ENCODE measurements at places on chromosomes 5 and 9.

DNA sequence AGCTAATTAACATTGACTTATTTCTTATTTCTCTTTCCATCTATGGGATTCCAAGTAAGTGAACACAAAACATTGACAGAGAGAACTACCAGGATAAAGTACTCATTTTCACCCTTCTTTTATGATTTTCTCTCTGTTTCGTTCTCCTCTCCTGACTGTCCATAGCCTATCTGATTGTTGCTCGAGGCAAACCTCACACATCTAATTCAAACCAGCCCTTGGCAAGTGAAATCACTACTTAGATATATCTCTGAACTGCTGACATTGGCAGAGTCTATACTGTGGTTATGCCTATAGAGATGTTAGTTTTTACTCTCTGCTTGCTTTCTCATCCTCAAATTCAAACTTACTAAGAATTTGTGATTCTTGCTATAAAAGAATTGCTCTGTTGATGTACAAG lies 248.8 kb downstream of the ISL1 start:
- no peak for DNase-seq

DNA sequence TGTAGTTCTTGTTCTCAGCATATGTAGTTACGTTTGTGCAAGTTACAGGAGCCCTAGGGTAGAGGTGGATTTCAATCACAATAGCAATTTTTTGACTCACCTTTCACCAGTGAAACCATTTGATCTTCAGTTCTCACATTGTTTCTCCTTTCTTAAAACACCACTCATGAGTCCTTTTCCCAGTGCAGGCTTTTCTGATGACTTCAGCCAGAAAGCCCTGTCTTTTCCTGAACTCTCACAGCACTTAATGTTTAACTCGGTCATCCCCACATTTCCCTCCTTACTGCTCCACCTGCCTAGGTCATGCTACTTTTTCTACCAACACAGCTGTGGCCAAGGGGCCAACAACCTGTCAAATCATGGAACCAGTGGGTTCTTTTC lies 37.9 kb downstream of the ARHGEF28 start:
- no peak for DNase-seq

- no peak for DNase-seq
These were observed 274.7 kb downstream of the FBXL7 start for GRCh38 chr5:15774632-15775031.

- no peak for DNase-seq
These were observed 6.8 kb upstream of the HNRNPA0 start for GRCh38 chr5:137760719-137761516.

GRCh38 chr5:11504886-11505193 lies 399.4 kb downstream of the CTNND2 start:
- DNase-seq: no peak

DNA sequence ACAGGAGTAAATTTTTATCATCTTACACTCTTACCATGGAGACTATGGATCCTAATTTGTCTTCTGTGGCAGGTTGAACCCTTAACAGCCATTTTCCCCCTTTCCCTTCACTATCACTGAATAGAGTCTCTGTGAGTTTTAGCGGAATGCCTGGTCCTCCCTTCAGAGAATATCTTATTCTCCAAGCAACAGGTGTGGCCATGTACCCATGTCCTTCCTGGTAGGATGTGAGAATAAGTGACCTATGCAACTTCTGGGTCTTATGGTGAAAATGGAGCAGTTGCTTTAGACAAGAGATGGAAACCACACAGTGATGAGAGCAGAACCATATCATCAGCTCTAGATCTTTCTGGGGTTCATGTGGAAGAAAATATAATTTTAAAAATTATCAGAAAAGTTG lies 312.6 kb downstream of the MCTP1 start:
- no peak for DNase-seq

DNA sequence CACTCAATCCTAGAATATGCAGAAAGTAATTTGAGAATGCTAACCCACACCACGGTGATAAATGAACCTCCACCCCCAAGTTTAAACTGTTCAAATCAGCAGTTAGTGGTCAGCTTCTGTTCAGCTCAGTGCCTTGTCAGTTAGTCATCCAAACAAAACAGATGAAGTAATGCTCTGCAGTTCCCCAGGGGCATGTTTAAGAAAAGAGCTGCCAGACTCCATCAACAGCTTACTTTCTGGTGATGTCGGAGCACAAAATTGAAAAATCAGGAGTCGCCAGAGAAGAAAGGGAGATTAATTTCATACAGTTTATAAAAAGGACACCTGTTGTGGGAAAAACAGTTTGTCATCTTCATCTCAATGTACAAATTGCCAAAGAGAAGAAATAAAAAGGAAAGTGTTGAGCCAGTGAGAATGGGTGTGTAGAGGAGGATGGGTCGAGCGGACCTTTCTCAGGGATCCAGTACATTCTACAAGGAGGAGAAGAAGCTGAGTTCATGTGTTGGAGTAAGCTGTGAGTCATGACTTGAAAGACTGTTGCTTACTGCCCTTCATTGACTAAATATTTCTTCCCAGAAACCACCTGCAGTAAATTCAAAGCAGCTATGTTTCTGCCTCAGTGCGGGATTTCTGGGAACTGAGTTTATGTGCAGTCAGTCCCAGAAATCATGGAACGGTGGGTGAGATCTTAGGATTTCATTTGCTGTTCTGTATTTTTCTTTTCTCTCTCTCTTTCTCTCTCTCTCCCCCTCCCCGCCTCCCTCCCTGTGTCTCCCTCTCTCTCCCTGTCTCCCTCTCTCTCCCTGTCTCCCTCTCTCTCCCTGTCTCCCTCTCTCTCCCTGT lies 13.7 kb downstream of the TRIO start:
- peak; percentile 71 for DNase-seq

DNA sequence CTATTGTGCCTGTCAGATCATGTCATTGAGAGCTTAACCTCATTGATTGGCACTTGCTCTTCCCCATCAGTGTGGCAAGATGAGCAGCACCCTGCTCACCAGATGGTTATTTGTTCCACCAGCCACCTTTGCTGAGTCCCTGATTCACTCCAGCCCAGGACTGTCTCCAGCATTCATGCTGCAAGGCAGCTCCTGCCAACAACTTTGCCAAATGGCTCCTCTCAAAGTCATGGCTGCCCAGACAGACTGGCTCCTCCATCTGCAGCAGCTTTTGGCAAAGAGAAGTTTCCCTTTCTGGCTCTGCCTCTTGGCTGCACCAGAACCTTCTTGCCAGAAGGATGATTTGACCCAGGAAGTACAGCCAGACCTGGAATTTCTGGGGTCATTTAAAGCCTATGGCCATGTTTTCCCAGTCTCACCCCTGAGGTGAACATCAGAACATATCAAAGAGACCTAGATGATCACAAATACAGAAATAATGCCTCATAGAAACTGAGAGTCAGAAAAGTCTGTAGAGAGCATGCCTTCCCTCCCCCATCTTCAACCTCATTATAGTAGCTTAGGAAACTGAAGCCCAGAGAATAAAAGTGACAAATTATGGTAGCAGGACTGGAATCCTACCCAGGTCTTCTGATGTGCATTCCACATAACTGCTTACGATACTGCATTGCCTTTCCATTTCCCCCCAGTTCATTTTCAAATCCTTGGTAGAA lies 10.4 kb downstream of the PPP2R2B start:
- DNase-seq: no peak

- DNase-seq: no peak
These were observed 17.3 kb downstream of the CENPH start for GRCh38 chr5:69206528-69207190.

DNA sequence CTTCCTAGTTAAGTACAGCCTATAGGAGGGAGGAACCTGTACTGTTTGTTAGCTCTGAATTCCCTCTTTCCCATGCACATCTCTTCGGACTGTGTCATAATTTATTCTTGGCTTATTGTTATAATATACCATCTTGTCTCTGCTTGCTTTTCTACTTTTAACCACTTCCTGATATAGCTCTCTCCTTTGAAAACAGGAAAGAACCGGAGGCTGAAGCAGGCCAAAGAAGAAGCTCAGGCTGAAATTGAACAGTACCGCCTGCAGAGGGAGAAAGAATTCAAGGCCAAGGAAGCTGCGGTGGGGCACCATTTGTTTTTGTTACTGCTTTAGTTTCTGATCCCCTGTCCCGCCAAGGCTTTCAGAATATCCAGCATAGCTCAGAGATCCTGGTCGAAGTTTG lies 4.8 kb downstream of the ATP6V1G1 start:
- DNase-seq: peak; percentile 76

GRCh38 chr5:159978358-159978757 lies 30.6 kb upstream of the TTC1 start:
- DNase-seq: no peak

- DNase-seq: peak; percentile 42
These were observed 12.7 kb upstream of the DNAH5 start for GRCh38 chr5:13957032-13957645.

- DNase-seq: no peak
These were observed 333.9 kb upstream of the TLE4 start for GRCh38 chr9:79237861-79238260.

- DNase-seq: peak; percentile 44
These were observed 1.3 kb downstream of the QSOX2 start for GRCh38 chr9:136244122-136244968.

DNA sequence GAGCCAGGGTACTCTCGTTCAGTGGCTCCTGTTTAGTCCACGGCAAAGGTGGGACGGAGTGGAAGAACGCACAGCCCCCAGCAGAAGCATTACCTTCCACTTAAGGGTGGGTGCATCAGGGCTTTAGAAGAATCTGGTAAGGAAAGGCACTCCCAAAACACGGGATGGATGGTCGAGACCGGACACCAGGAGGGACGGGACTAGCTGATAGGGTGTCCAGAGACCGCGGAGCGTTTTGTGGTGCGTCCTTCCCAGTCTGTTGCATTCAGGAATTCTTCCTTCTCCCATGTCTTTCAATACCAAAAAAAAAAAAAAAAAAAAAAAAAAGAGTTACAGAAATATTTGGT lies 545 bp upstream of the CTSV start:
- DNase-seq: peak; percentile 11

DNA sequence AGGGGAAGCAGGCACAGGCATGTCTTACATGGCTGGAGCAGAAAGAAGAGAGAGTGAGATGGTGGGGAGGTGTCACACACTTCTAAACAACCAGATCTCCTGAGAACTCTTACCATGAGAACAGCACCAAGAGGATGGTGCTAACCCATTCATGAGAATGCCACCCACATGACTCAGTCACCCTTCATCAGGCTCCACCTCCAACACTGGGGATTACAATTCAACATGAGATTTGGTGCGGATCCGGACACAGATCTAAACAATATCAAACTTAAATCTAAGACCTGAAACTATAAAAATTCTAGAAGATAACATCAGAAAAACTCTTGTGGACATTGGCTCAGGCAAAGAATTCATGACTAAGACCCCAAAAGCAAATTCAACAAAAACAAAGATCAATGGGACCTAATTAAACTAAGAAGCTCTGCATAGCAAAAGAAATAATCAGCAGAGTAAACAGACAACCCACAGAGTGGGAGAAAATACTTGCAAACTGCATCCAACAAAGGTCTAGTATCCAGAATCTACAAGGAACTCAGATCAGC lies 65.4 kb downstream of the SPATA31C2 start:
- DNase-seq: no peak

DNA sequence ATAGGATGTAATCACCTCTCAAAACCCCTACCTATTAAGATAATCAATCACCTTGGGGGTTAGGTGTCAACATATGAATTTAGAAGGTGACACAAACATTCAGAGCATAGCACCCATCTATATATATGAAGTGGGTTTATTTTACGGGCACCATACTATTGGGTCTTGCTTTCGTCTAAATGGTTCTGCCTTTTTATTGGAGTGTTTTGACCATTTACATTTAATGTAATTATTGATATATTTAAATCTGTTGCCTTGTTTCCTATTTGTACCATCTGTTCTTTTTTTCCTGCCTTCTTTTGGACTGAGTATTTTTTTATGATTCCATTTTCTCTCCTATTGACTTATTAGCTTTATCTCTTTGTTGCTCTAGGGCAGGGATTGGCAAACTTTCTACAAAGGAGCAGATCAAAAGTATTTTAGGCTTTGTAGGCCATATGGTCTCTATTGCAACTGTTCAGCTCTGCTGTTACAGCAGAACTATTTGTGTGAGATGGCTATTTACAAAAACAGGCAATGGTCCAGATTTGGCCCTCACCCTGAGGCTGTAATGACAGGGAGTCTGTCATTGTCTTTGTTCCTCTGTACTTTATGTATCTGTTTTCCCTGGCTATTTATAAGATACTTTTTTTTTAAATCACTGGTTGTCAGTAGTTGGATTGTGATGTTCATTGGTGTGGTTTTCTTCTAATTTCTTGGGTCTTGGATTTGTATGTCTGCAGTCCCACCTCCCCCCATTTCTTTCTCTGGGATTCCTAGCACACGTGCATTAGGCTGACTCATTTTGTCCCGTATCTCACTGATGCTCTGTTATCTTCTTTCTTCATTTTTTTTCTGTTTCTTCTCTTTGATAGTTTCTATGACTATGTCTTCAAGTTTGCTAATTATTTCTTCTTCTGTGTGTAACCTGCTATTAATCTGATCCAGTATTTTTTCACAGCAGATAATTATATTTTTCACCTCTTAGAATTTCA lies 127.1 kb downstream of the DAB2IP start:
- DNase-seq: no peak

- no peak for DNase-seq
These were observed 34.8 kb upstream of the IFNK start for GRCh38 chr9:27489087-27489876.

- DNase-seq: peak; percentile 94
These were observed at the start of gene RPS23 for GRCh38 chr5:82277987-82278710. TSS of gene RPS23 (minus strand) at chr5:82278354. CDS start at chr5:82278323, 31 bp downstream.

DNA sequence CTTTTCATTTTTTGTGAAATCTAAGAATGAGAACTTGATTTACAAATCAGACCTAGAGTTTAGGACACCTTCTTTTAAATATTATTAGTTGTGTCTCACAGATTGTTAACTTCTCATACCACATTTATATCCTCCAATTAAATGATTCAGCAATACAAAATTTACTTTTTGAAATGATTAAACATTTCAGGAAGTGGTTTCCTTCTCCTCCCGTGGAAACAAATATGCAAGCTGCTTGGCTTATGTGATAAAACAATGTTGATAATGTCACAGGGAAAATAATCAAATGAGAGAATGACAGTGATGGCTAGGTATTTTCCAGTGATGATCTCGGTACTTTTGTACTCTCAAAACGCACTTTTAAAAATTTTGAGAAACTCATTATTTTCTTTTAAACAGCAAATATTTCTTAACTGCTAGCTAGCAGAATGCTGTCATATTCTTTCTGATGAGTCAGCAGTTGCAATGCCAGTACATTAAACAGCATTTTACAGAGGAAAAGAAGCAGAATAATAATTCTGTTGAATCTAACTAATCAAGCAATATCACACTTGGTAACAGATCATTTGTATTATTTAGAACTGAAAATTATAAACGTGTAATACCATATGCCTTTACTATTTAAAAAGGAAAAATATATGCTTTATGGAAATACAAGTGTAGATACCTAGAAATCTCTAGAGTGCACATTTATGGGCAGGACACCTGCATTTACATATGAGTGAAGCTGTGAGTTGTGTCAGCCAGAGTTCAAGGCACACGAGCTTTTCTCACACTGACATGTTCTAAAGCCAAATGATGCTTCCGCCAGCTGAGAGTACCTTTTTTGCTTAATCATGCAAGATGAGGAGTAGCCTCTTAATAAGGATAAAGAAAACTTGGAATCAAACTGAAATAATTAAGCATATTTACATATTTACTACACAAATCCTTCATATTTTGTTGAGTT lies 53.6 kb upstream of the CDH18 start:
- no peak for DNase-seq

GRCh38 chr5:88689668-88690408 lies 193.1 kb downstream of the MEF2C start:
- no peak for DNase-seq

GRCh38 chr5:139426203-139426885 lies 13.0 kb downstream of the DNAJC18 start:
- no peak for DNase-seq

All from suppressor macrophage treated with lipopolysaccharide for 1 hour (primary cell).